ENCODE measurements at places on chromosomes 11 and 22.

DNA sequence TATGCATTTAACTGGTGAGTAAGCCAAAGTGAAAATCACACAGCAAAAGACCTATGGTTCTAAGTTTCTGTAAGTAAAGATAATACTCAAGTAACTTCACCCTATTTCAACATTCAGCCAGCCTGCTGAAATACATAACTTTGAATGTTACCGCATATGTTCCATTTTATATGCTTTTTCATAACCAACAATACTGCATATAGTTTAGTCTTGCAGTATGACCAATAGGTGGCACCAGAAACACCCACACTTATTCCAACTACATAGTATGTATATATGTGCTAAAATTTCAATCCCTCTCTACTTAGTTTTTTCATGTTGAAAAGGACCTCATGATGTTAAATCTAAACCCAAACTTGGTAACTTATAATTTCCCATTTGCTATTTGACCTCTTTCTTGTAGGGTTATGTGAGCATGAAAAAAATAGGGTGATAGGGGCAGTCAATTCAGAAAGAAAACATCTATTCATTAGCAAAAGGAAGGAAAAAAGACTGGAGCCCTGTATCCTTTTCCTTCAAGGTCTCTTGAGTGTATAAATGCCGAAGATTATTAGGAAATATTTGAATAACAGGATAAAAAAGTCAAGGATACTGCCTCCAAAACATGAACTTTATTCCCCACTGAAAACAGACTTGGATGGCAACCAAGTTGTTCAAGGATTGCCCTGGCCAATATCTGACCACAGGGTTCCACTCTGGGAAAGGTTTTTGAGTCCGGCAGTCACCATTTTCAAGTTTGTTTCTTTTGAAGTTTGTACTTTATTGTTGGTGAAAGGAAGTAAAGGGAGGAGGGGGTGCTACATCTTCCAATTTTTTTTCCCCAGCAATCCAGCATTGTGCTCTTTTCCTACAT, 23.8 kb upstream of the FZD4 start:
- DNase-seq: no peak

DNA sequence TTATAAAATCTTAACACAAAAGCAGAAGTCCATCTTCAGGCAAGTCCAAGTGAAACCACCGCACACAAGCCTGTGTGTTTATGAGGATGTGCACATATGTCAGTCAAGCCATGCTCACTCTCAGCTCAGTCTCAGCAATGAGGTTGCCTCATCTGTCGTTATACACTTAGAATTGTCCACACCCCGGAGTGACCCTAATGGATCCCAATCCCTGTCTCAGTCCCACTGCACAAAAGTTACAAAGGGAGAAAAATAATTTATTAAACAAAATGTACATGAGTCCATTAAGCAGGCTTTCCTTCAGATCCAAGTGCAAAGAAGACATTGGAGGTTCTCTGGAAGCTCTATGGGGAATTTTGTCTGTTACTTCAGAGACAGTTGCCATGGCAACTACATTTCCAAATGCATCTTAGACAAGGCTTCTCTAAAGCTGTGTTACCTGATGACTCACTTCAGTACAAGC, 24.4 kb downstream of the OR8B12 start:
- no peak for DNase-seq

DNA sequence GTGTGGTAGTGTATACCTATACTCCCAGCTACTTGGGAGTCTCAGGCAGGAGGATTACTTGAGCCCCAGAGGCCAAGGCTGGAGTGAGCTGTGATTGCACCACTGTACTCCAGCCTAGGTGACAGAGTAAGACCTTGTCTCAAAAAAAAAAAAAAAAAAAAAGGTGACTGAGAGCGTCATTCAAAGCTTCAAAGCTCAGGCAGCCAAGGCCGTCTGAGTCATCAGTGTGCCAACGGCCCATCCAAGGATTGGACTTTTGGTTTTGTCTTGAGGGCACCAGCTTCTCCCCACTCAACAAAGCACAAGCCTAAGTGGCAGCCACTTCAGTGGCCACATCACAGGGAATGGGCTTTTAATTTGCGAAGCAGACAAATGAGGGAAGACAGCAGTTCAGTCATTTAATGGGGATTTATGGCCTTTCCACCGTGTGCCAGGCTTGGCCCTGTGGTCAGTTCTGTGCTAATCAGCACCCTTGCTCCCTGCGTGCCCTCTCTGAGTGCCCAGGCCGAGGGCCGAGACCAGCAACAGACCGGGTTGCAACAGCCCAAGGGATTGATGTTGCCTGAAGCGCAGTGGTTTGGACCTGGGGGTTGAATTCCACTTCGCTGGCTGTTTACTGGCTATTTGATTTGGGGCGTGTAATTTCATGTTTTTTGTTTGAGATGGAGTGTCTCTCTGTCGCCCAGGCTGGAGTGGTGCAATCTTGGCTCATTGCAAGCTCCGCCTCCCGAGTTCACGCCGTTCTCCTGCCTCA, 30.2 kb upstream of the CRYBB3 start:
- DNase-seq: no peak

- DNase-seq: no peak
Observed at GRCh38 chr11:70490208-70490607, 91.9 kb downstream of the CTTN start.

GRCh38 chr11:76143274-76143673, 63.0 kb downstream of the WNT11 start:
- no peak for DNase-seq

- DNase-seq: no peak
Observed at GRCh38 chr11:22331771-22332170, 6.4 kb upstream of the SLC17A6 start.

DNA sequence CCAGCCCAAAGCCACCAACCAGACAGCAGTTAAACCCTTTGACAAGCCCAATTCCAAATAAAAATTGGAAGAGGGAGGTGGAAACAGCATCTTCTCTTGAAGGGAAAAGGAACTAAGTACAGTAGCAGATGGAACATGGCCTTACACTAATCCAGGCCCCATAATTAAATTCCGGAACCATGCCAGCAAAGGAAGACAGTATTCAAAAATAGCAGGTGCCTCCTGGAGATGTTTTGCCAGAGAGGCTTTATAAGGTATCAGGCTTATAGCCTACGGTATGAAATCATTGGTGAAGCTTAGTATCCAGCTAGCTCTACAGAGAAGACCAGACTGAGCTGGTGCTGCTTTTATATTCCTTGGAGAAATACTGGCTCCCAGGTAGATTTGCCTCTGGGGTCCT, 344.1 kb upstream of the API5 start:
- no peak for DNase-seq

DNA sequence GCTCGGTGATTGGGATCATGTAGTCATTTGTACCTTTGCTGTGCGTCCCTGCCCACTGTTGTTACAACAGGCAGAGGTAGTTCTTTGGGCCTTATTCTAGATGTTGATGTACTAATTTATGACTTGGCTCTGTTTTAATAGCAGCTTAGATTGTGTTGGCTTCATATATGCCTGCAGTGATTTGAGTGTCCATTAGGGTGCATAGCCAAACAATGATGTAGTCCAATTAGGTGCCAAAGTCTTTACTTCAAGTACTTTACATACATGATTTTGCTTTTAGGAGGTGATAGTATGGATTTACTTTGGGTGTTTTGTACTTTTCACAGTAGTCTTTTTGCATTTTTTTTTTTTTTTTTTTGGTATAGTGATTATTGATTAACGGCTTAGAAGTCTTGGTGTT, 46.4 kb downstream of the PPP6R3 start:
- DNase-seq: peak; percentile 17

GRCh38 chr11:119780222-119780953, 51.4 kb upstream of the NECTIN1 start:
- no peak for DNase-seq

DNA sequence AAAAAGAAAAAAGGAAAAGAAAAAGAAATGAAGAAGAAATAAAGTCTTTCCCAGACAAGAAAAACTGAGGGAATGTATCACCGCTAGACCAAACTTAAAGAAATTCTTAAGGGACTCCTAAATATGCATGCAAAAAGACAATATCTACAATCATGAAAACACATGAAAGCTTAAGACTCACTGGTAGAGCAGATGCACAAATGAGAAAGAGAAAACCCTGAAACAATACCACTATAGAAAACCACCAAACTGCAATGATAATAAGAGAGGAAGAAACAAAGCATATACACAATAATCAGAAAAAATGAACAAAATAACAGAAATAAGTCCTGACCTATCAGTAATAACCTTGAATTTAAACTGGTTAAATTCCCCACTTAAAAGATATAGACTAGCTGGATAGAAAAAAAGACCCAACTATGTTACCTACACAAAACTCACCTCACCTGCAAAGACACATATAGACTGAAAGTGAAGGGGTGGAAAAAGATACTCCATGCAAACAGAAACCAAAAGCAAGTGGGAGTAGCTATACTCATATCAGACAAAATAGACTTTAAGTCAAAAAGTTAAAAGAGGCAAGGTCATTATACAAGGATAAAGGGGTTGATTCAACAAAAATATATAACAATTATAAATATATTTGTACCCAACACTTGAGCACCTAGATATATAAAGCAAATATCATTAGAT, 61.3 kb upstream of the NARS2 start:
- DNase-seq: no peak

DNA sequence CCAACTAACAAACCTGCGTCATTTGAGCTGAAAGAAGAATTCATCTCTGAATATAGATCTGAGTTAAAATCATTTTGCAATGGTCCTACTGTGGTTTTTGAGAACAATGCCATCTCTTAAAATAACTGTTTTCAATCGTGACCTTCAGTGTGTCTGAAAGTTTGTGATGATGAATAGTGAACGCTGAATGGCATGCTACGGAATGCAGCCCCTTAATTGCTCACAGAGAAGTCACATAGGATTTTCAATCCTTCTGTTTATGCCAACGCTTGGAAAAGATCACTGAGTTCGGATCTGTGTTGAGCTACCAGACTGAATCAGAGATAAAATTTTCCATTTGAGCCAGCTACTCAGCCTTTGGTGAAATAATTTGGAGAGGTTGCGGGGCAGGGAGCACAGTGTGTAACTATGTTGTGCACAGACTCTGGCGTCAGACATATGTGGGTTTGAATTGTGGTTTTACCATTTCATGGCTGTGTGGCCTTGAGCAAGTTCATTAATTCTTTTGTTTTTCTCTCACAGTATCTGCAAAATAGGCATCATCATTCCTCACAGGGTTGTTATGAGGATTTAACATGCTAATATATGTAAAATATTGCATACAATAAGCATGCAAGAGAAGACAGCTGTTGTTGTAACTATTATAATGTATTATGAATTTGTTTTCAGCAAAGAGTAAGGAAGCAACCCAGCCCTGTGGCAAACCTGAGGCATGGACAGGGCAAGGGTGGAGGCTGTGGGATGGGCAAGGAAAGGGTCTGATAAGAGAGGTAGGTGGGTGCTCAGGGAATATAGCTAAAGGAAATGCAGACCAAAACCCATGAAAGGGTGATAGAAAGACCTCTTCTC, 679.9 kb downstream of the KCNA4 start:
- DNase-seq: no peak

- no peak for DNase-seq
Observed at GRCh38 chr11:416051-416756, 1.4 kb upstream of the SIGIRR start.

DNA sequence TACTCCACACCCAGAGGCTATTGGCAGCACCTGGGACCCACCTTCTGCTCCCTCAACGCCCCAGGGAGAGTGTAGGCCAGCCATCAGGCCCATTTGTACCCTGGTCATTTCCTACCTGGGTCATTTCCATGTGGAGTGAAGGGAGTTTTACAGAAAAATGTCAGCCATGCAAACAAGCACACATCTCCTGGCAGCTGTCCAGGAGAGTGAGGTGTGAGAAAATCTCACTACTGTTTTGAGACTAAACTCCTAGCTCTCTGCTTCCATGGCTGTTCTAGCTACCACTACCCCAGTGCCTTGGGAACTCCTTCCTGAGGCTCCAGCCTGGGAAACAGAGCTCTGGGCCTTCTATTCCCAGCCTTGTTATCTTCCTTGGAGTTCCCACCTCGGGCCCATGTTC, 2.8 kb upstream of the TMPRSS13 start:
- DNase-seq: no peak

- DNase-seq: no peak
Observed at GRCh38 chr11:96316869-96317268, 26.1 kb downstream of the MAML2 start.

GRCh38 chr11:84909740-84910139, 717.4 kb downstream of the DLG2 start:
- no peak for DNase-seq

- DNase-seq: no peak
Observed at GRCh38 chr11:18010977-18011586, 1.8 kb downstream of the SERGEF start.

DNA sequence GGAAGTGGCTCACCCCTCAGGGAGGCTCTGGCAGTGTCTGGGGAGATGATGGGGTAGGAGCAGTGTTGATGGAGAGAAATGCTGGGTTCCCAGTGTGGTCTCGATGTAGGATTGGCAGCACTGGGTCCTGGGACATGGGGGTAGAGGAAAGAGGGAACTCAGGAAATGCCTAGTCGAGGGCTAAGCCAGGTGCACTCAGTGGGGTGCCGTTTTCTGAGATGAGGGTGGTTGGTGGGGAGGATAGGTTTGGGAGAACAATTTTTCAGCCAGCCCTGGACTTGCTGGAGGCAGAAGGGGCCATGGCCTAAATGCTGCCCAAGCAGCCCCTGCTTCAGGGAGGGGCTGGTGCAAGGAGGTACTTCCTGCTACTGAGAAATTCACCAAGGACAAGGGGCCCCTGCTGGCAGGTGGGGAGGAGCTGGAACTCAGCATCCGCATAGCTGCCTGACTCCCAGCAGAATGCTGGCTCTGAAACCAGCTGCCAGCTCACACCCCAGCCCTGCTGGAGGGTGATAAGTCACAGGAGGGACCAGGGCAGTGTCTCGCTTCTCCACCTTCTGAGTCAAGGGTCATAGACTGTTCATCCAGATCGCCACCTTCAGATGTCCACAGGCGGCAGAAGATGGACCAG, 6.0 kb downstream of the CCDC157 start:
- DNase-seq: no peak

GRCh38 chr11:22044126-22044525, 148.8 kb upstream of the ANO5 start:
- no peak for DNase-seq

- DNase-seq: no peak
Observed at GRCh38 chr11:105183426-105183825, 43.9 kb upstream of the CARD18 start.

DNA sequence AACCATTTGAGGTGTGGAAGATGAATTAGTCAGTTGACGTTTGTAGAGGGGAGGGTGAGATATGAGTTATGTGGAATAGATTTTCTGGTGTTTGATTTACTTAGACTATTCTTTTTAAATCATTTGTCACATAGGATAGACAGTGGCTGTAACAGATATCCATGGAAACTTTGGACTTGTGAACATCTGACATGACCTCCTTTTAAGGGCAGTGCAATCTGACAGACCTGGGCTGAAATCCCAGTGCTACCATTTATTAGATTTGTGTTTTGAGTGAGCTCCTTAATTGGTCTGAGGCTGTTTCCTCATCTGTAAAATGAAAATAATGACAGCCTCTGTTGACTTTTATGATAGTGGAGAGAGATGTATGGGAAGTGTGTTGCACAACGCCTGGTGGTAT, 159.9 kb downstream of the TEAD1 start:
- DNase-seq: no peak

- no peak for DNase-seq
Observed at GRCh38 chr11:19196432-19196831, 5.4 kb downstream of the CSRP3 start.

GRCh38 chr22:46251266-46251665, 1.2 kb upstream of the CDPF1 start:
- no peak for DNase-seq

- DNase-seq: peak; percentile 19
Observed at GRCh38 chr11:32006799-32007388, 84.0 kb upstream of the RCN1 start.

All from SHP77 (cell line).